ENCODE measurements at places on chromosomes 2 and 18.

DNA sequence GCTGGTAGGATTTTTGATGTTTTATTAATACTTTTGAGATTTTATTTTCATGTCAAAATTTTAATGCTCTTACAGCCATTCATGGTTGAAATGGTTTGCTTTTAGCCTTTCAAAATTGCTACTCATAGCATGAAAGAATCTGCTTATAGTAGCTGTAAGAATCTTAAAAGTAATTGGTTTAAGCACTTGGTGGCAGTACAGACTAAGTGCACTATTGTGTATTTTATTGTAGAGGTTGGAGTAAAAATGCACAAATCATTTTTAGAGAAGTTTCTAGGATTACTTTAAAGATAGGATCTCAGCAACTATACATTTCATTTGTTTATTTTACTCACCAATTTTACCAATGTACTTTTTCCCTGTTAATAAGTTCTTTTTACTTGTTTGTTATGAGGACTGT is 205.8 kb downstream of the SPAG16 start:
- DNase-seq, result no peak

DNA sequence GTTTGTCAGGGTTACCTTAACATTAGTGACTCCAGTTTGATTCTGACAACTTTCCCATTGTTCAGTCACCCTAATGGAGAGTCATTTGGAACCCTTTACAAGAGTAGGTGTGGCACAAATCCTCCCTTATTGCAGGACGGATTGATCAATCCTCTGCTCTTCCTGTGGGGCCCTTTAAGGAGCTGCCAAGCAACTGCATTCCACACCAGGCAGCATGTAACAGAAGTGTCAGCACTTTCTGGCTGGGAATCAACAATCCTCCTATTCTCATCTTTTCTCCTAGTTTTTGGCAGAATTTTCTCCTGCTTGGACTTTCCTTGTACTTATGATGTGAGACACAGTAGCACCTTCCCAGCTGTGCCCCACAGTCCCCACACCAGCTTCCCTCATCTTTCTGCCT is 177.8 kb downstream of the ST6GAL2 start:
- DNase-seq, result no peak

GRCh38 chr18:75429975-75430374 is 2.5 kb upstream of the SMIM21 start:
- DNase-seq, result no peak

DNA sequence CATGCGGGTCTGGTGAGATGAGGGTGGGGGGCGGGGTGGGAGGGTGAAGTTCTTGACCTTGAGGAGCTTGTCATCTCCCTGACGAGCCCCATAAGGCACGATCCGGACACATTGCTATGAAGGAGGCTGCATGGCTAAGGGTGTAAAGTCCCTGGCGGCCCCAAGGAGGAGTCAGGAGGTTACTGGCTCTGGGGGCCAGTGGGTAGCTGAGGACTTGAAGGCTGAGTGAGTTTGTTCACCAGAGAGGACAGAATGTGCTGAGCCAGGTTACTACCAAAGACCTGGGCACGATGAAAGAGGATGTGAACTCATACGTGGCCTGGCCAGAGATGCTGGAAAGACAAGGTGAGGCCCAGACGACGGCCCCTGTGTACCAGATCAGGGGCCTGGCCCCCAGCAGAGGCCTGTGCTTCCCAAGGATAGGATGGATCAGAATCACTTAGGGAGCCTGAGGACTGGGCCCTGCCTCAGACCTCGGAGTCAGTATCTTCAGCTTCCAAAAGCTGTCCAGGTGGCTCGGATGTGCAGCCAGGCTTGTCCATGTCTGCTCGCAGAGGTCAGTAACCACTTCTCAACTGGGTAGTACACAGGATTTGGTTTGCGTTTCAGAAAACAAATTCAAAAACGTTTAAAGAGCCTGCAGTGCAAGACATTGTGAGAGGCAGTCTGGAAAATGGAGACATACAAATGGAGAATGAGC is 110.9 kb downstream of the RNF144A start:
- DNase-seq, result no peak

DNA sequence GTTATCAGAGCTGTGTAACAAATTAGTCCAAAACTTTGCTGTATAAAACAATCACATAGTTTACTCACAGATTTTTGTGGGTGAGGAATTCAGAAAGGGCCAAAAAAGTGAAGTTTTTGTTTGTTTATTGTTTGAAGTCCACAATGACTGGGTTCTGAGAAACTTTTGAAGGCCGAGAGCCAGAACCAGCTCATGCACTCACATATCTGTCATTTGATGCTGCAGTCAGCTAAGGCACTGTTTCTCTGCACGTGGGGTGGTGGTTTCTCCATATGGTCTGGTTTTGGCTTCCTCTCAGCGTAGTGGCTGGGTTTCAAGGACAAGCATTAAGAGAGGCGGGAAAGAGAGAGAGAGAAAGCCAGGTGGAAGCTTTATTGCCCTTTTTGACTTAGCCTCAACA is 131.8 kb downstream of the TWIST2 start:
- DNase-seq, result no peak

DNA sequence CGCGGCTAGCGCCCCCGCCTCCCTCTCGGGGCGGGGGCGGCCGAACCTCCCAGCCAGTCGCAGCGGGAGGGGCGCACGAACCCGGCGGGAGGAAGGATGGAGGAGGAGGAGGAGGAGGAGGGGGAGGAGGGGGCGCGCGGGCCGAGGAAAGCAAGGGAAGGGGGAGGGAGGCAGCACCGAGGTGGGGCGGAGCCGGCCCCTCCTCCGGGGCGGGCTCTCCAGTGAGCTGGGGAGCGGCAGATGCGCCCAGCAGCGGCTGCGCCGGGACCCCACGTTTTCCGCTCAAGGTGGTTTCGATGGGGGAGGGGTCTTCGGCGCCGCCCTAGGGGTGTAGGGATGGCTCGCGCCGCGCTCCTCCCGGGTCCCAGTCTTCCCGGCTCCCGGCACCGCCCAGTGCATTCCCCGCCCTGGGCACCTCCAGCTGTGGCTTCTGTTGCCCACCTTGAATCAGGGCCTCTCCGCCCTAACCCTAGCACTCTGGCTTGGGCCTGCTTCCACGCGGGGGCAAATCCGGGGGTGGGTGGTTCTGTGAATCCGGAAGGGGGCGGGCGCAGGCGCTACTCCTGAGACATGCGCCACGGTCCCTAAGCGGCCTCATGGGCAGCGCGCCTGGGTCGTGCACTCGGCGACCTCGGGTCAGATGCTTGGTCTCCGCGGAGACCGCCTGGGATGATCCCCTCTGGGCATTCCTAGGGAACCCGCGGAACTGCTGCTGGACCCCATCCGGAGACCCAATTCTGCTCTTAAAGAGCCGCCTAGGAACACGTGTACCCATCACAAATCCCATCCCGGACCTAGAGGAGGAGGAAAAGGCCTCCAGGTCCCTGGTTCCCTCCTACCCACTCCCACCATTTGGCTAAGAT is at the start of gene FBXO41:
Gene FBXO41 (minus strand): TSS at position 183 of the 863 bp plus-strand sequence. CDS start 14,848 bp downstream, outside the sequence.
- DNase-seq, result no peak

DNA sequence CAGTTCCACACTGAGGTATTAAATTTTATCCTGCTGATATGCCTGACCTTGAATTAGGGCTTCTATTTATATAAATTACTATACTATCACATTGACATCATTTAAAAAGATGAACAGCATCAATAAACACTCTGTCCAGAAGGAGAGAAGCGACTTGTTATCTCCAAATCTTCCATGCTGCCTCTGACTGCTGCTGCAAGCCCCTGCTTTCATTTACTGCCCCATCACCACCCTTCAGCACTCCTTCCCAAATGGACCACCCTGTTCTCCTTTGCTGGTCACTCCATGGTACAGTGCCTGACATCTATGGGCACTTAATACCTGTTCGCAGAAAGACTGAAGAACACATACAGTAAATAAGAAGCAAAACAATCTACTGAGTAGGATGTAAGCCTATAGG is 48.1 kb downstream of the KLF7 start:
- DNase-seq, result no peak

- no peak for DNase-seq
Observed at GRCh38 chr18:38367473-38367872, 801.9 kb upstream of the CELF4 start.

DNA sequence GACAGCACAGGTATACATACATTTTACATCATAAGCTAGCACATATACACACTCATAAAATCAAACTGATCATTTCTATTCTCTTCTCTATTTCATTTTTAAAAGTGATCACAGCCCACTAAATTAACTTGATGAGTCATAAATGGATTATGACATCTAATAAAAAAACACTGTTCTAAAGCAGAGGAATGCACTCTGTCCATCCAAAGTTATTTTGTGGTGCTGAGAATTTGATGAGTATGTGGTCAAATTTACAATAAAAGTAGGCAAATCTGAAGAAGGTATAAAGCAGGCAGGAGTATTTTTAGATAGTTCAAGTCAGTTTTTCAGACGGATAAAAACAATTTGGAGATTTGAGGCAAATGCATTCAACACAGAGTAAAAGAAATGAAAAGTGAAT is 104.4 kb downstream of the NOL4 start:
- DNase-seq, result no peak

DNA sequence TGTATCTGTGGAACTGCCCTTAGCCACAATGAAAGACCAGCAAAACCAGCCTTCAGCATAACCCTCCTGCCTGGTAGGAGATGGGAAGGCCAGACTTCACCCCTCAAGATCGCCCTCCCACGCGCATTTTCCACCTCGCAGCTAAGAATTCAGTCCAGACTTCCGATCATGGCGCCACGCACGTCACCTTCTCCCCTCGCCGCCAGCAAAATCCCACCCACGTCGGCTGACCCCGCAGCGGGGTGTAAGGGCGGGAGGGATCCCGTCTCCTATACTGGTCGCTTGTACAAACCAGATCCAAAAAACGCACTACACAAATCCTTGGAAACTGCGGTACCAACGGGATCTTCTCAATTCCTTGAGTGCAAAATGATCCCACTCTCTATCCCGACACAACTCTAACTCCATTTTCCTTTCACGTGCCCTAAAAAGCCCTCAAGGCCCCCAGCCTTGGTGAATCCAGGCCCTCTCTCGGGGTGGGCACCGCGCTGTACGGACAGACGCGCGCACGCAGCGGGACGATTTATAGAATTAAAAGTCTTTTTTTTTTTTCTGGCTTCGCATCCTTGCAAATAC is 1.0 kb upstream of the BMPR2 start:
- peak; percentile 4 for DNase-seq

DNA sequence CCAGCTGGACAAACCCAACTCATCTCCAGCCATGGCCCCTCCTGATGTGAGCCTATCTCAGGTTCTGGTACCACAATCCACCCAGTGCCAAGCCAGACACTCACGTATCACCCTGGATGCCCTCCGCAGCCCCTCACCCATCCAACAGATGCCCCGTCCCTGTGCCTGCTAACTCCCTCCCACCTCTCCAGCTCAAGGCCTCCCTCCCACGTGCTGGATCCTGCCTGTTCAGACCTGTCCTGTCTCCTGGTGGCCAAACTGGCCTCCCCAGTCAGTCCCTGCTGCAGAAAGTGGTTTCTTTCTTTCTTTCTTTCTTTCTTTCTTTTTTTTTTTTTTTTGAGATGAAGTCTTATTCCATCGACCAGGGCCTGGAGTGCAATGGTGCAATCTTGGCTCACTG is 86.2 kb downstream of the RRM2 start:
- no peak for DNase-seq

GRCh38 chr2:40062381-40062780 is 283.3 kb upstream of the THUMPD2 start:
- no peak for DNase-seq
